ACHN (cell line): ENCODE measurements at places on chromosomes 7 and 10.

DNA sequence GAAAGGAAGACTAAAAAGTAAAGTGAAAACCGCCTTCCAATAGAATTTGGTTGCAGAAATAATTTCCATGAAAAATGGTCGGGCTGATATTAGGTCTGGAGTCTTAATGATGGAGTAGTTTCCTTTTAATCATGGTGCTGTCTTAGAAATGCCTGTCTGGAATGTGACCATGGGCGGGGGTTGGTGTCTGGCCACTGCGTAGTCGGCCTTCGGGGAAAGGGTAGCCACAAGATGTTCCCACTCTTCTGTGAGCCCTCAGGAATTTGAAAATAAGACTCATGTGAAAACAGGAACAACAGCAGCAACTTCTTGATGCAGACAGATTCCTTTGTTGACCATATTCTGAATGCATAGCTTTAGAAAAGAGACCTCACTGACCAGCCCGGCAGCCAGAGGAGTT is 176.8 kb downstream of the KIAA1217 start:
- no peak for DNase-seq

DNA sequence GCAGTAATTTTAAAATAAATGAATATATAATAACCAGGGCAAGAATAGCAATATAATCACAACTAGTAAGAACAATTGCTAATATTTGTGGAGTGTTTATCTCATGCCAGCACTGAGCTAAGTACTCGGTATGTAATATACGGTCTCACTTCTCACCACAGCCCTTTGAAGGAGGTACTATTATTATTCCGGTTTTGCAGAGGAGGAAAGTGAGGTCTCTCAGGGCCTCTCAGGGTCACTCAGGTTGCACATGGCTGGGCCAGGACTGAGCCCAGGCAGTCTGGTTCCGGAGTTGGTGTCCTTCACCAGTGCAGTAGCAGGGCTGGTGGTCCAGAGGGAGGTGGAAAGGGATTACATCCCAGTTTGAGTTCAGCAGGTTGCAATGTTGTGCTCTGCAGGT is 80.9 kb downstream of the CHN2 start:
- no peak for DNase-seq

DNA sequence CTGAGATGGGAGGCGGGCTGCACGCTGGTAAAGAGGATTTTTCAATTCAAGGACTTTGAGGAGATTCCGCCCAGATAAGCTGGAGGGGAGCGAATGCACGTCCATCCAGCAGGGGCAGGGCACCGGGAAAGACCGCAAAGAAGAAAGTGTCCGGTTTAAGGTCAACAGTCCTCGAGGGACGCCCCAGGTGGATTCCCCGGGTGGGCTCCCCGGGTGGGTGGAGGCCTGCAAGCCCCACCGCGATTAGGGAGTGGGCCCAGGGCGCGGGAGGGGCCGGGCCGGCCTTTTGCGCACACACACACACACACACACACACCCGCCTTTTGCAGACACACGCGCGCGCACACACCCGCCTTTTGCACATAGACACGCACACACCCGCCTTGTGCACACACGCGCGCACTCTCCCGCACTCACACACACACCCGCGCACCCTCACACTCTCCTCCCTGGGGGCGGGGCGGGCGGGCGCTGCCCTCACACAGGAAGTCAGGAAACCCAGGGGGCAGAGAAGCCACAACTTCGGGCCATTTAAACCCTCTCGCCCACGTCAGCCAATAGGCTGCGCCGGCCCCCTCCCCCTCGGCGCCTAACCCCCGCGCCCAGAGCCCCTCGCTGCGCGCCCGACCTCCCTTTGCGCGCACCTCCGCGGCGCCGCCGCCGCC is 615 bp downstream of the ARHGAP12 start:
- DNase-seq = peak; percentile 57

GRCh38 chr7:116740755-116741462 is 68.9 kb downstream of the MET start:
- no peak for DNase-seq

DNA sequence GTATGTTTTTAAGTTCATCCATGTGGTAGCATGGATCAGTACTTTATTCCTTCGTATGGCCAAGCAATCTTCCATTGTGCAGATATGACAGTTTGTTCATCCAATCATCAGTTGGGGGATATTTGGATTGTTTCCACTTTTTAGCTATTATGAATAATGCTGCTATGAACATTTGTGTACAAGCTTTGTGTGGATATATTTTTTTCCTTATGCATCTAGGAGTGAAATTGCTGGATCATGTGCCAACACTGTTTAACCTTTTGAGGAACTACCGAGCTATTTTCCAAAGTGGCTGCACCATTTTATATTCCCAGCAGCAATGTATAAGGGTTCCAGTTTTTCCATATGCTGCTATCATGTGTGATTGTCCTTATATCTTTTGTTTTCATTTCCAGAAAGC is 140.1 kb downstream of the HIBADH start:
- no peak for DNase-seq

DNA sequence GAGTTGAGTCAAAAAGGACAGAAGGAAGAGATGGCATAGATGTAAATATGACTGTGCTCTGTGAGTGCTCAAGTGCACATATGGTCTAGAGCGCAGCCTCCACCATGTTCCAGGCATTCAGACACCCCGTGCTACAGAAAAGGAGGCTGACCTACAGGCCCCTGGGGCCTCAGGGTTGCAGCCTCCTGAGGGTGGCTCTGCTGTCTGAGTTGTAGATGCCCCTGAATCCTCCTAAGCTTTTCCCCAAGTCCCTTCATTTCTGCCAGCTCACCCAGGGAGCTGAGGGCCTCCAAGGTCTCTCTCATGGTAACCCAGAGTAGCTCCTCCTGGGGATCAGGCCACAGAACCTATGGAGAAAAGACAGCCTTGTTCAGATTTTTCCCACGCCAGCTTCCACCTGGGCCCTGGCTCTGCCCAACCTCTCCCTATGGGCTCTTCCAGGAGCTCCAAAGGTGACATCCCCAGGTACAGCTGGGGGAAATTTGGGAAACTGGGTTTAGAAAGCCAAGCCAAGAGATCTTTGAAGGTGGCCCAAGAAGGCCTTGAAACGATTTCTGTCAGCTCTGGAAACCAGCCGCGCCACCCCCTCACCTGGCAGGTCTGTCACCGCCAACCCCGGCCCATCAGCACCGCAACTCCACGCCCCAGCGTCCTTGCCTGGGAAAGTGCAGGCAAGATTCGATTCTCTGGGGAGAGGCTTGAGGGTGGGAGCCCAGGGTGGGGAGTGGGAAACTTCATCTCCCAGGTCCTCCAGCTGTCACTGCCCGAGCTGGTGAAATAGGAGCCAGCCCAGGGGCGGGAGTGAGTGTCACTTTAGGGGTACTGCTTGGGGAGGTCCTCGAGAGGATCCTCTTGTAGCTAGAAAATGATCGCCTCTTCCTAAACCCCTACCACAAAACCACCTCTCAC is 2.4 kb downstream of the ZNF467 start:
- no peak for DNase-seq

- DNase-seq = no peak
These were observed 743.4 kb upstream of the IGFBP3 start for GRCh38 chr7:46664453-46664852.

GRCh38 chr10:17650416-17650815 is 6.5 kb downstream of the STAM start:
- DNase-seq = no peak

- peak; percentile 97 for DNase-seq
These were observed 575.3 kb downstream of the IPMK start for GRCh38 chr10:57692255-57692980.

GRCh38 chr10:29651767-29652166 is 17.0 kb upstream of the SVIL start:
- no peak for DNase-seq

DNA sequence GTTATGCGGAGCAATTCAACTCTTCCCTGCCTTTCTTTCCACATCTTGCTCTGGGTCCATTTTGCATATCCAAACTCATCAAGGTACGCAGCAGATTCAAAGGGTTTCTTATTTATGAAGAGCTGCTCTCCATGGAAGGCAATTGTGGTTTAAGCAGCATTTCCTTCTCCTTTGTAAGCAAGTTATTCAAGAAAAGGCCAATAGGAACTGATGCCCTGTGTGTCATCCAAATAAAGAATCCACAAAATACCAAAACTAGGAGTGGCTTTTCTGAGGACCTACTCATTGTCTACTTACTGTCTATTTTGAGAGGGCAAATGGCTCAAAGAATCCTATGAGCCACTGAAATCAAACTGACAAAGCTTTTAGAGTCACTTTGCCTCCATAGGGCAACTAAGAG is 253.1 kb downstream of the PTEN start:
- DNase-seq = no peak

GRCh38 chr7:74617180-74617744 is 40.3 kb upstream of the GTF2I start:
- no peak for DNase-seq

DNA sequence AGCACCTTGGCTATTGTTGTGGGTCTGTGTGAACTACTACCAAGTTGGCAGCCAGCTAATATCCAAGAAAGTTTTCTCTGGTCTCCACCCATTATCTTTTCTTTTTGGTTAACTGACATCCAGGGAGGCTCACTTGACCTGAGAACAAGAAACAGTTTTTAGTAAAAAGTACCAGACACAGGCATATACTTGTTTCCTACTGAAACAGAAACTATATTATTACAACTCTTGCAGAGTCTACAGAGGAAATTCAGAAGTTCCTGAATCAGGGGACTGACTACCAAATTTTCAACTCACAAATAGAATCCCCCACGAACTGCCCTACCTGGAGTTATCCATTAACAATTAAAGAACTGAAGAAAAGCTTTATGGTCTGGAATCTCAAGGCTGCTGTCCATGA is 168.9 kb downstream of the KCND2 start:
- no peak for DNase-seq

GRCh38 chr7:51545131-51545530 is 228.5 kb upstream of the COBL start:
- no peak for DNase-seq

GRCh38 chr7:32108651-32109050 is 38.4 kb upstream of the PDE1C start:
- no peak for DNase-seq

- DNase-seq = no peak
These were observed 150.2 kb upstream of the CDK1 start for GRCh38 chr10:60627778-60628748.

DNA sequence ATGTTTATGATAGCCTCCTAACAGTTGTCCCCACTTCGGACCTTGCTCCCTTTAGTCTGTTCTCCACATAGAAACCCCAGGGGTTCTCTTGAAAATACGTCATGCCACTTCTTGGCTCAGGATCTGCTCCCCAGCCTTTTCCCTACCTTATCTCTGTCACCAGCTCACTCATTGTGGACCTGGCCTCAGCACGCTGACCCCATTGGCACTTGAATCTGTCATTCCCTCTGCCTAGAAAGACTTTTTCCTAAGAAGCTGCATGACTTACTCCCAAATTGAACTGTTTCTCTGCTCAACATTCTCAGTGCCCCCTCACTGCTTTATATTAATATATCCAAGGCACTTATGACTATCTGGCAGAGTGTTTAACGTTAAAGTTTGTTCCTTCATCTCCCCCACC is 8.4 kb downstream of the EPDR1 start:
- DNase-seq = no peak

- no peak for DNase-seq
These were observed 106.1 kb downstream of the SND1 start for GRCh38 chr7:127758105-127758504.

- no peak for DNase-seq
These were observed 270.1 kb downstream of the PTPRN2 start for GRCh38 chr7:158317238-158318205.

- no peak for DNase-seq
These were observed 332.4 kb downstream of the FRMD4A start for GRCh38 chr10:13998163-13998835.

DNA sequence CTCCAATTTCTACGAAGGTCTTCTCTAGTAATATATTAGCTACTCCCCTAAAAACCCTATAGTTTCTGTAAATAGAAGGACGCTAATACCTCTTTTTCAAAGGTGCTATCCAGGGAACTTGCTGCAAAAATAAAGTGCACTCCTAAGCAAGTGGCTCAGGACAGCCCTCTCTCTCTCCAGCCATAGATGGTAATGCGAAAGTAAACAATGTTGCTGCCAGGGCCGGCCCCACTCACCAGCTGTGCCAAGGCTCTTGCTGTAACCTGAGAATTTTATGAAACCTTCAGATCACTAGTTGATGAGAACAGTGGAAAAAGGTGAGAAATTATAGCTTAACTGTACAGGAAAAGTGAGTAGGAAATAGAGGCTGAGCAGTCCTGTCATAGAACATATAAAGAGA is 10.9 kb upstream of the TAS2R39 start:
- DNase-seq = peak; percentile 21

- no peak for DNase-seq
These were observed 1201.4 kb downstream of the XPNPEP1 start for GRCh38 chr10:108721874-108722273.
